ENCODE measurements at places on chromosomes 3 and 15.

DNA sequence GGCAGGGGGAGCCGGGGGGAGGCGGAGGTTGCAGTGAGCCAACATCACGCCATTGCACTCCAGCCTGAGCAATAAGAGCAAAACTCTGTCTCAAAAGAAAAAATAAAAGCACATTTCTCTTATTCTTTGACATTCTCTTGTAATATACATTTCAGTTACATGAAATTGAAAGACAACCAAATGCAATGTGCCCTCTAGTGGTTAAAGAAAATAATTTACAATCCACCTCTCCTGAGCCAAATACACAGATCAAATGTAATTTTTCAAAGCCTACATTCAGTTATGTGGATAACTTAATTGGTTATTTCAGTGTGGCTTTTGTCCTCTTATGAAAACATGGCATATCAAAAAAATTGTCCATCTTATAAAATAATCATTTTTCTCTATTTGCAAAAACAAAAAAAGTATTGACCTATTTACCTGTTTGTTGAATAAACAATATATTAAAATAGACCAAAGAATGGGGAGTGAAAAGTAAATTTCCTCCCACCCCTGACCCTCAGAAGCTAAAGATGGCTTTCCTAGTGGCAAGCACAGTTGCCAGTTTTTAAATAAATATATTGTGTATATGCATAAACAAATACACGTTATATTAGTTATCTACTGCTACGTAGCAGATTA is 14.2 kb upstream of the U2SURP start:
- DNase-seq = no peak

DNA sequence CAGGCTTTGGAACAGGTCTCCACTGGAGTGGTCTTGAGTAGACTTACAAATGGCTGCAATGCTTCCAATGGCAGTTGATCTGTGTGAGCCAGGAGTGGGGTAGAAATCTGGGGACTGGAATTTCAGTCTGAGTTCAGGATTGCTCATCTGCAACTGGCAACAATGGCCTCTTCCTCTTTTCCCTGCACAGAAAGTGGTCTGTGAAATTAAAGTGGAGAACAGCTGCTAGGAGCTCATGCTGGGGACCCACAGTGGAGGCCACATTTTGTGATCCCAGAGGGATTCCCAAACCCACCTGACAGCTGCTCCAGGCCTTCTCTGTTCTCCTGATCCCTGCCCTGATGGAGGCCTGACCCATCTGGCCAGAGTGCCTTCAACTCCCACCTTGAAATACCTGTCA is 49.6 kb downstream of the CEMIP start:
- DNase-seq = no peak

DNA sequence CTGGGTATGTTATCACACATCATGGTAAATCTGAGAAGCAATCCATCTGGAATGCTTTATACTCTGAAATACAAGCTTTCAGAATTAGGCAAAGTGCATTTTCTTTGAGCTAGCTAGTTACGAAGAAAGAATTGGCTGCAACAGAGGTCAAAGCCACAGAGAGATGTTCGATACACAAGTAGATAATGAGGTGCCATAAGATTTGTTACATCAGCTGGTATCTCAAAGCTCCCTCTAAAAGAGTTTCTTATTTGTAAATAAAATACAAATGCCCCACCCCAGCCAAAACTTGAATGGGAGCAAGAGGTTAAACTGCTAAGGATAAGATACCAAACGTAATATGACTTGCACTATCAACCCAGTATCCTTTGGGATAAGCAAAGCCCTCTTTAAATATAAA is 84.0 kb upstream of the SLCO3A1 start:
- no peak for DNase-seq

DNA sequence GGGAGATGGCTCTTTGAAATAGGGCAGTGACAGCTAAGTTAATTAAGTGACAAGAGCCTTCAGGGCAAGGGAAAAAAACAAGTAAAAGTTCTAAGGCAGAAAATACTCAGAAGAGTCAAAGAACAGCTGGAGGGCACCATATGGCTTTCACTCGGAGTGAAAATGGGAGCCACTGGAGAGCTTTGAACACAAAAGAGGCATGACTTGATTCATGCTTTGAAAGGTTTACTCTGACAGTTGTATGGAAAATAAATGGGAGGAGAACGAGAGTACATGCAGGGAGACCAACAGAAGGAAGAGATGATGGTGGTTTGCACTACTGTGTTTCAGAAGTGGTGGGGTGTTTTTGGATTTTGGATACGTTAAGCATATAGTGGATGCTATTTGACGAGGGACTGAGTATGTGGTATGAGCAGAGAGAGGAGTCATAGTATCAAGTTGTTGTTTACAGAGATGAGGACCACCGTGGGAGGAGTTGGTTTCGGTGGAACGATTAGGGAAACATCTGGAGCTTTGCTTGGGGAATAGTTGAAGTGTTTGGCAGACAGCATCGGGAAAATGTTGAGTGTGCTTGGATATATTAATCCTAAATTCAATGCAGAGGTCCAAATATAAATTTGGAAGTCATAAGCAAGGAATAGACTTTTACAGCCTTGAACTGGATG is 411.5 kb downstream of the GABRG3 start:
- DNase-seq = no peak

GRCh38 chr3:77146004-77146403 is 106.1 kb downstream of the ROBO2 start:
- no peak for DNase-seq

DNA sequence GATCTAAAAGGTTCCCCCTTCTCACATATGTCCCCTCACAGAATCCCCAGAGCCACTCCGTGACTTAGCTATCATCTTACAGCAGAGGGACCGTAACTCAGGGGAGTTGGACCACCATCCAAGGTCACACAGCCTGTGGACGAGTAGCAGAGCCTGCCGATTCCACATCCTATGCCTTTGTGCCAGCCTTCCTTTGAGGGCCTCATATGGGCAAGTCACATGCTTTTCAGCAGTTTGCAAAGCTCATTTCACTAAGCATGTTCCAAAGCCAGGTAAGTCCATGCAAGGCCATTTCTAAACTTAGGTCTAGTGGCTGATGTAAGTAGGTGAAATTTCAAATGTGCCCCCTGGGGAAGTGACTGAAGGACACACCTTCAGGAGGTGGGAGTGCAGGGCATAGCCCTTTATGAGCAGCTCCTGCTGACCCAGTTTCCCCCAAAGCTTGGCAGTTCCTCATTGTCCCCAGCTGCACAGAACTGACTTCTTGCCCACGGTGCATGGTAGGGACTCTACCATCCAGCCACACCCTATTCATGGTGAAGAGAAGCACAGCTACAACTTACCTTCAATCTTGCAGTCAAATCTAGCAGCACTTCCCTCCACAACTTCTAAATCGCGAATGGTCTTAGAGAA is 33.3 kb upstream of the HACD2 start:
- no peak for DNase-seq

- no peak for DNase-seq
These were observed 429.4 kb downstream of the EDEM1 start for GRCh38 chr3:5616873-5617272.

GRCh38 chr3:42507761-42508335 is 5.4 kb downstream of the VIPR1 start:
- no peak for DNase-seq
